ENCODE measurements at places on chromosomes 6 and 20.

- DNase-seq: no peak
Observed at GRCh38 chr6:138162955-138163575, 1.3 kb downstream of the ARFGEF3 start.

DNA sequence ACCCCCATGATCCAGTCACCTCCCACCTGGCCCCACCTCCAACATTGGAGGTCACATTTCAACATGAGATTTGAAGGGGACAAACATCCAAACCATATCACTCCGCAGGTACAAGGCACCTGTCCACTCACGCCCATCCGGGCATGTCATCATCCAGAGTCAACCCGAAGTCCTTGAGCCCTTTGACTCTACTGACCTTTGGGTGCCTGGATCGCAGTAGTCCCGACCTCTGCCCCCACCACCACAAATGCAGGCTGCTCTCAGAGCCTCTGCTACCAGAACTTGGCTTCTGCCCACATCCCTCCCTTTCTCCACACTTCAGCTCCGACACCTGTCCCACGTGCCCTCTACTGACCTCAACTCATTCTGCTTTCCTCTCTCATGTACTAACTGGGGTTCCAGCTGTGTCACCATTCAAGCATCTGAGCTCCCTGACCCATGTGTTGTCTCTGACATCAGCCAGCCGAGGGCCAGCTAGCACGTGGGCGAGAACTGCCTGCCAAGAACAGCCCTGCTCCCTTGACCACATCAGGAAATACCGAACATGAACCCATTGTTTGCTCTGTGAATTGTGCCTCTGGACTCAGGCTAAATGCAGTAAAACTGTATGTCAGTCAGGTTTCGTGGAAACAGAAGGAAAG is 498.3 kb upstream of the SULF2 start:
- DNase-seq: no peak

GRCh38 chr6:65402564-65402963 is 304.5 kb downstream of the EYS start:
- no peak for DNase-seq

GRCh38 chr20:2446845-2447244 is 23.7 kb downstream of the SNRPB start:
- DNase-seq: no peak

DNA sequence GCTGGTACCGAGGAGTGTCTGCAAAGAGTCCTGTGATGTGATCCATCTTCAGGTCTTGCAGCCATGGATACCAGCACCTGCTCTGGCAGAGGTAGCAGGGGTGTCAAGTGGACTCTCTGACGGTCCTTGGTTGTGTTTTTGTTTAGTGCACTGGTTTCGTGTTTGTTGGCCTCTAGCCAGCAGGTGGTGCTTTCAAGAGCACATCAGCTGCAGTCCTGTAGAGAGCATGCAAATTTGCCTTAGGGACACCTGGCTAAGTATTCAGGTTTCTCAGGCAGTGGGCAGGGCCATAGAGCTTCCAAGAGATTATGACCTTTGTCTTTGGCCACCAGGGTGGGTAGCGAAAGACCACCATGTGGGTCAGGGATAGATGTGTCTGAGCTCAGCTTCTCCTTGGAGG is 14.5 kb upstream of the RGS17 start:
- DNase-seq: no peak

GRCh38 chr6:79431537-79431933 is 105.7 kb downstream of the LCA5 start:
- DNase-seq: no peak

- DNase-seq: no peak
Observed at GRCh38 chr6:103855750-103856149, 1004.0 kb downstream of the HACE1 start.

- no peak for DNase-seq
Observed at GRCh38 chr6:34718976-34719375, 22.4 kb upstream of the ILRUN start.

GRCh38 chr20:25675161-25675560 is 21.5 kb downstream of the ZNF337 start:
- no peak for DNase-seq

DNA sequence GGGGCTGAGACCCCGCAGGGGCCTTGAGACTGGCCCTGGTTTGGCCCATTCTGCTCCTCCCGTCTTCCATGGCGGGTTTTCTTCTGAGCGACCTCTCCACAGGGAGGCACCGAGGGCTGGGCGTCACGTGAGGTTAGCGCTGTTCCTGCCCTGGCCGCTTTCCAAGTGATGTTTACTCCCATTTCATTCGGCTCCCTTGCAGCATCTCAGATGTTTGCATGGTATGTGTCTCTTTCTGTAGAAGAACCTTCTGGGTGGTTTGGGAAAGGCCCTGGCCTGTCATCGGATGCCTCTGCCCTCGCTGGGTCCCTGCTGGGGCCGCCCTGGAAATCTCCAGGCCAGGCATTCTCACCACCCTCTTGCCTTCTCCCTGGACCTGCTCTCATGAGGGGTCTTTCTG is 17.3 kb downstream of the RAMACL start:
- DNase-seq: no peak

DNA sequence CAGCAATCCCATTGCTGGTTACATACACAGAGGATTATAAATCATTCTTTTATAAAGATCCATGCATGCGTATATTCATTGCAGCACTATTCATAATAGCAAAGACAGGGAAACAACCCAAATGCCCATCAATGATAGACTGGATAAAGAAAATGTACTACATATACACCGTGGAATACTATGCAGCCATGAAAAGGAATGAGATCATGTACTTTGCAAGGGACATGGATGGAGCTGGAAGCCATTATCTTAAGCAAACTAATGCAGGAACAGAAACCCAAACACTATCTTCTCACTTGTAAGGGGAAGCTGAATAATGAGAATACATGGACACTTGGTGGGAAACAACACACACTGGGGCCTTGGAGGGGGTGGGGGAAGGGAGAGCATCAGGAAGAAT is 529.7 kb downstream of the TBC1D32 start:
- DNase-seq: no peak

DNA sequence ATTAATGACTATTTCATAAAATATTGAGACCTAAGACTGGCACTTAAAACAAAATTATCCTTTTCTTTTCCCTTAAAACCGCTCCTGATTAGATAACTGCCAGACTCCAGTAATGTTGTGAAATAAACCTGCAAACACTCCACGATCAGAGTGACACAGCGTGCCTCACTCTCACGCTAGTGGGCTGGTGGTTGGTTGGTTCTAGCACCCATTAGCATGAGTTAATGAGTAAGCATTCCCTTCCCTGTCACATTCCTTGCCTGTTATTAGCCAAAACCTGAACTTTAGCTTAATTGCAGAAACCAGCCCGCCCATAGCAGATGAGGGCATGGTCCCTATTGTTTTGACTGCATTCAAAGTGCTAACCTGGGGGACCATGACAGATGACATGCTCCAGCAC is 193.4 kb downstream of the CD83 start:
- DNase-seq: no peak

- DNase-seq: no peak
Observed at GRCh38 chr6:21935561-21936028, 342.0 kb downstream of the SOX4 start.

- no peak for DNase-seq
Observed at GRCh38 chr6:90160013-90160412, 136.6 kb downstream of the BACH2 start.

DNA sequence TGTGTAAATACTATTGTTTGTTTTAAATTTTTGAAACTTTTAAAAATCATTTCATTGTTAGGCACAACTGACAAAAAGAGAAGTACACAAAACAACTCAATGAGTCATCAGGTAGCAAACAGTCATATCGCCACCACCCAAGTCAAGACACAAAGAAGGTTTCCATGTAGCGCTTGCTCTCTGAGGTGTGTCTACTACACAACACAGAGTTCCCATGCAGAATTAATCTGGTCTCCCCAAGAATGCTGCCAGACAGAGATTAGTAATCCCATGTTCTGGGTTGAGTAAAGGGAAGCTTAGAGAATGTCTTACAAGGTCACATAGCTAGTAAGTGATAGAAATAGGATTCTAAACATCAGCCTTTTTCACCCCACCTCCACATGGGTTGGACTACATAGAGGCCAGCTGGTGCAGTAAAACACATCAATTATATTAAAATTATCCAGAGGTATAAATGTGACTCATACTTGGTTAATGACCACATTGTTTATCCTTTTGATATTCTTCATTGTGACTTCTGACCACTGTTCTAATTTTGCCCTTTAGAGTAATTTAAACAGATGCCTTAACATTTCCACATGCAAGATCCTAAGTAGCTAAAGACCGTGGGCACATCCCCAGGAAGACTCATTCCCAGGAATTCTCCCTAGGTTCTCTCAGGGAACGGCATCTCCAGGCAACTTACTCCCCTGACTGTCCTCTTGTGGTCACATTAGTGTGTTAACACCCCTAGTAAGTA is 413.5 kb downstream of the PRKN start:
- no peak for DNase-seq

Measured in stimulated activated CD8-positive, alpha-beta memory T cell treated with anti-CD3 and anti-CD28 coated beads, Interleukin-15, amount 100 ng/mL, for 4 hours (primary cell).